ENCODE measurements at places on chromosomes 2 and 18.

- DNase-seq = no peak
Observed at GRCh38 chr2:154470376-154470775, 228.1 kb upstream of the KCNJ3 start.

DNA sequence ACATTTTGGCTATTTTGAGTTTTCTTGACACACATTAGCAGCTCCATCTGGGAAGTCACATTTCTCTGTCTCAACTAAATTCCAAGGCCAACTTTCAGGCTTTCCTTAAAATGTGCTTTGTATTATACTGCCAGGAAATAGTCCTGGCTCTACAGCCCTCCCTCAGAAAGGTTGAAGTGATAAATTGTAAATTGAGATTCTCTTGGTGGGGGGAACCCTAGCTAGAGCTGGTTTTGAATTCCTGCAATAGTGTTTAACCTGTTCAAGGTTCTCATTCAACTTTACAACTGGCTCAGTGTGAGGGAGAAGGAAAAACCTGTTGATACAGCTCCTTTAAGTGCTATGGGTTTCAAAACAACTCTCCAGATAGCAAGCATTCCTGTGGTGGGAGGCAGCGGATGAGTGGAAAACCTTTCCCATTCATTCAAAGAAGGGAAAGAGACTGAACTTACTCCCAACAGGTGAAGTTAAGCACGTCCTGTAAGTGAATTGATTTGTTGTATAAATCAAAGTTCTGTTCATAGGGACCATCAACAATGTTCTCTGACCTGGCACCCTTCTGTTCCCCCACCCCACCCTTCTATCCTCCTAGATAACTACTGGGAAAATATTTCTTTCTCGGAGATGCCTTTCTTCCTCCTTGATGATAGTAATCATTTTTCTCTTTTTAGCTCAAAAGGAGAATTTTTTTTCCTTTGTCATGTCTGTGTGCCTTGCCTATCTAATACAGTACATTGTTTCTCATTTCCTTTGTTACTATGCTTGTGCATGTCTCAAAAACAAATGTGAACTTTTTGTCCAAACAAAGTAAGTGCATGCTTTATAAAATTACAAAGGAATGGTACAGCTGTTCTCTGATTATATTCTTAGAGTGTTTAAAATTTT, 44.2 kb upstream of the SLC39A10 start:
- DNase-seq = peak; percentile 88

DNA sequence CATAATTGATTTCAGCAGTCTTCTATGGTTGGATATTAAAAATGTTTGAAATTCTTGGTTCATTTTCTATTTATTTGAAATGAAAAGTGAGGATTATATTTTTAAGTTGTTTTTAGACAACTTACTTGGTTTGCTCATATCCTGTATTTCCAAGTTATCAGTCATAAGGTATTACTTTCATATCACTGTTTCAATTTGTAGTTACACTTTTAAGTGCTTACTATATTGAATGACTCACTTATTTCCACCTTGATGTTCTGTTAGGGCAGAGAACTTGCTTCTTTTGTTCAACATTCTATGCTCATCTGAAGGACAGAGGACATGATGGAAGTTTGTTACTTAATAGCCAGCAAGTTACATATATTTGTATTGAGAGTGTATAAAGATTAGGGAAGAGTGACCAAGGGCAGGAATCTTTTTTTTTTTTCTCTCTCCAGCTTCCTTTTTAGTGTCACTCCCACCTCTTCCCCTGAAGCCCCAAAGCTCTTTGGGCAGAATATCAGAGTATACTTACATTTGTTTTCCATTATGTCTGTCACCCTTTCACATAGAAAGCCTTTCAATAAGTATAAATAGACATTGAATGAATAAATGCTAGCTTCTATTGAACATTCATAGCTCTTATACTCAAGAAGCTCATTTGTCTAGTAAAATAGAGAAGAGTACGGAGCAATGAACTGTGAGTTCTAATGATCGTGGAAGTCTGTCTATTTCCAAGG, 28.1 kb downstream of the PIK3C3 start:
- no peak for DNase-seq

DNA sequence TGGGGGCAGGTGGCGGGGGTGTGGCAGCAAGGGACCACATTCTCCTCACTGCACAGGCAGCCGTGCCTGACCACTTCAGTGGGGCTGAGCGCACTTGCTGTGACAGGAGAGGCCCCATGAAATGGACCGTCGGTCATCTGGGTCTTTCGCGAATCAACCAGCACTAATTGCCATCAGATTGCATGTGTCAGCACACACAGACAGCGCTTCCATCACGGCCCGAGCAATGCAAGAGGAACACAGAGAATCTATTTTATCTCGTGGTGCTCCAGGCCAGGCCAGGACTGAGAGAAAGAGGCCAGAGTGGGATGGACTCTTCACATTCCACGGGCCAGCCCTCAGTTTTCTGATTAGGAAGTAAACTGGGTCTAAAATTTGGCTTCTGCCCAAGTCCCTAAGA, 87.0 kb downstream of the EIPR1 start:
- no peak for DNase-seq

DNA sequence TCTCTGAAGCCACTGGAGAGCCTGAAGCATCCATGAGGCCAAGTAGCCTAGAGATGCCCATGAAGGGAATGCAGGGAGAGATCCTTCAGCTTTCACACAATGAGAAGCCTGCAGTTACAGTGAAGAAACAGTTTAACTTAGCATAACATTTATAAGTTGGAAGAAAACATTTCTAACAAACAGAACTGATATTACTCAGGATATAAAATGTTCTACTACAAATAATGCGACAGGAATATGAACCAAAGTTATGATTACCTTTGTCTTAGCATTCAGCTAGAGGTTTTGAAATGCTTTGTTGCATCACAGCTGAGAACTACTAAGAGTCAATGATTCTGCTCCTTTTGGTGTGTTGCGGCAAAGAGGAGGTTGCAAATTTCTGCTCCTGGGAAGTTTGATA, 6.9 kb upstream of the KYNU start:
- no peak for DNase-seq

GRCh38 chr2:231160701-231161100, 35.9 kb upstream of the HTR2B start:
- DNase-seq = no peak

- no peak for DNase-seq
Observed at GRCh38 chr2:129857200-129857599, 122.3 kb upstream of the RAB6C start.

- DNase-seq = no peak
Observed at GRCh38 chr2:123916531-123916930, 108.6 kb upstream of the CNTNAP5 start.

DNA sequence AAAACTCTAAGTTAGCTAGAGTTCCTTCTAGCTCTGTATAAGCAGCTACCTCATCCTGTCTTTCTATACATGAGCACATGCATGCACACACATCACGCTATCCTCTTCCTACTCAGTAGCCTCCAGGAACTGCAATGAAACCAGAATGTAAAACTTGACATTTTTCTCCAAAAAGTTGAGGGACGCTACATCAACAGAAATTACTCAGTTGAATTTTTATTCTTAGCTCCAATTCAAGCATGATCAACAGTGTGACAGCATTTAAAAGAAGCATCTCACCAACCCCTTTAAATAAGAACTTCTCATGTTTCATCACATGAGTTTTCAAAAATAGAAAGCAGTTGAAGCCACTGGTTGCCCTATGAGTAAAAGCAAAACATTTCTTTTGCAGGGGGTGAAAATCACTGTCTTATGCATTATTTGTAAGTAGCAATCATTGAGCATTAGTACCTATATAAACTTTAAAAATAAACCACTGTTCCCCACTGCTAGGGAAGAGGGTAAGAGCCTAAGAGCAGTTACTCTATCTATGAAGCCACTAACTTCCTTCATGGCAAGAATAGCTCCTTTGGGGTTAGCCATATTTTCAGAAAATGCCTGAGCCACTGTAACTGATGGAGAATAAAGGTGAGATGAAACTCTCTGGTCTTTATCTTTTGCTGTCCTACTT, 77.9 kb upstream of the ARL5A start:
- DNase-seq = no peak

DNA sequence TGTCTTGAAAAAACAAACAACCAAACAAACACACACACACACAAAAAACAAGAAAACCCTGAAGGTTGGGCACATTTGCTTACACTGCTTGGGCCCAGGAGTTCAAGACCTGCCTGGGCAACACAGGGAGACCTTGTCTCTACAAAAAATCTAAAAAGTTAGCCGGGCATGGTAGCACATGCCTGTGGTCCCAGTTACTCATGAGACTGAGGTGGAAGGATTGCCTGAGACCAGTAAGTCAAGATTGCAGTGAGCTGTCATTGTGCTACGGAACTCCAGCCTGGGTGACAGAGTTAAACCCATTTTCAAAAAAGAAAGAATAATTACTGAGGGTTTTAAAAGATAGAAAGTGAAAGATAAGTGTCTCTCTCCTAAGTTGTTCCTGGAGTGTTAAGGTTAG, 103.4 kb downstream of the MBD5 start:
- DNase-seq = no peak

DNA sequence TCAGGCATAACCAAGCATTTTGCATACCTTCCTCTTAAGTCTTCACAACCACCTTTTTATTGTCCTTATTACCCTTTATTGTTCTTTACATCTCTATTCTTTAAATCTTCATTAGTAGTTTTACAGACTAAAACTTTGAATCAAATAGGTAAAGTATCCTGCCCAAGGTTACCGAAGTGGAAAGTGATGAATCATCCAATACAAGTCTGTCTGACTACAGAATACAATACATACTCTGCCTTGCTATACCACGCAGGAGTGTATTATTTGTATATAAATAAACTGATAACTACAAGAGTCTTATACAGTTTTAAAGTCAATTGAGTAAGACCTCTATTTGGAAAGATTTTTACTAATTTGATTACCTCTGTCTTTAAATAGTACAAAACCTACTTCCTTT, 196.0 kb downstream of the ZEB2 start:
- DNase-seq = no peak
